ENCODE measurements at places on chromosomes 1 and 21.

- no peak for DNase-seq
Measured at GRCh38 chr1:63753591-63753990, 20.2 kb upstream of the ROR1 start.

DNA sequence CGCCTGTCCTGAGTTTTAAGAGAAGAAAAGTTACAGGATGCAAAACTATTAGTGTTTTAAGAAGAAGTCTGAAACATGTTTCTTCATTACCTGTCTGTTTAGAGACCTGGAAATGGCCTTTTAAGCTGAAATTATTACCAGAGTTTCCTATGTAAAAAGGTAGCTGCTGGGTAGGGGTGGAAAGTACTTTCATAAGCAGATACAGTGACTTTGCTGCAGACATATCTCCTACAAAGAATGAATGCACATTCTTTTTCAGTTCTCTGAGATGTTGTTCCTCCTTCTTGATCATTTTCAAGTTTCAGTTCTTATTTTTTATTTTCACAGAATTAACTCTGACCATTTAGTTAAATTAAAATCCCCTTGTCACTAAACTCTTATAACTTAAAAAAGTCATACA lies 1329.6 kb downstream of the KCNT2 start:
- DNase-seq = no peak

DNA sequence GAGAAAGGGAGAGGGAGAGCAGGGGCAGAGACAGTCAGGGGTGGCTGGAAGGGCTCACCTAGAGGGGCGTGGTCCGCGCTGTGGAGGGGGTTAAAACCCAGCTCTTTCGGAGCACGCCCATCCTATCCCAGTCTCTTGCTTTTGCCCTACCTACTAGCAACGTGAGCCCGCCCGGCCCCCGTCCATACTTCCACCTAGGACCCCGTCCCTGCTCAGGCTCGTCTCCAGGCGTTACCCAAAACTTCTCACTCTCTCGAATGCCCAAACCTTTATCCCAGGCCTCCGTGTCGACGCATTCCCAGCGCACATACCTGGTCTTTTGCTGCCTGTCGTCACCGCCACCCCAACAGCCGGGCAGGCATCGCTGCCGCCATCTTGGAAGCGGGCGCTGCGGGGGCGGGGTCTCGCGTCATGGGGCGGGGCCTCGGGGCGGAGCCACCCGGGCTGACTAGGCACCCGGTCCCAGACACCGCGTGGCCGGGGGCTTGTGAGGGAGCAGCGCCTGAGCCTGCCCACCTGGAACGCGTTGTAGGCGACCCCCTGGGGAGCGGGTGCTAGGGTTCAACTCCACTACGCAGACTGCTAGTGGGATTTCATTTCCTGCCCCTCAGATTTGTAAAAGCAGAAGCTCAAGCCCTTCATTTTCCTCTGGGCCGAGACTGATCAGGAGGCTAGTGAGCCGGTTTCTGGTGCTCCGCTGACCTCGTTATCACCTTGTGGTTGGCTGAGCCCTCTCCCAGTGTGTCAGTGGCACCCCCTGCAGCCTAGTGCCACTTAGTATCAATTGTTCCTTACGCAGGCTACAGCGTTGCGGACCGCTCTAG lies at the start of gene B4GALT3:
Gene B4GALT3, minus strand, starts transcription at position 396 of the 824 bp plus-strand sequence. CDS start 1,447 bp downstream, outside the sequence.
- peak; percentile 99 for DNase-seq

DNA sequence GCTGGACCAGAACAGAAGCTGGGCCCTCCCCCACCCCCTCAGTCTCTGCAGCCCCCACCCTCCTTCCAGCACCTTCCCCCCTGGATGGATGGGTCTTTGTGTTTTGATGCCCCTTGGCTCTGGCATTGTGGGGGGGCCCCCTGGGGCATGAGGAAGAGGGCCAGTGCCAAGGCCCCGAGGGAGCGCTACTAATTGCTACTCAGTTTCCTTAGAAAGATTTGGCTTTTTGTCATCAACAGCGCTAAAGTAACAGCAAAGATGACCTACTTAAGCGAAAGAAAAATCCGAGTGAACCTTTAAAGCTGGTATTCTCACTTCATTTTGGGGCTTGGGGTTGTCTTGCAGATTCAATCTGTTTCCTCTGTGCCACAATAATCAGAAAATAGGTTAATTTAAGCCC lies 63.5 kb downstream of the SKI start:
- DNase-seq = no peak
